ENCODE measurements at places on chromosomes 3 and 15.

GRCh38 chr3:154901278-154901677 is 178.8 kb upstream of the MME start:
- DNase-seq: no peak

DNA sequence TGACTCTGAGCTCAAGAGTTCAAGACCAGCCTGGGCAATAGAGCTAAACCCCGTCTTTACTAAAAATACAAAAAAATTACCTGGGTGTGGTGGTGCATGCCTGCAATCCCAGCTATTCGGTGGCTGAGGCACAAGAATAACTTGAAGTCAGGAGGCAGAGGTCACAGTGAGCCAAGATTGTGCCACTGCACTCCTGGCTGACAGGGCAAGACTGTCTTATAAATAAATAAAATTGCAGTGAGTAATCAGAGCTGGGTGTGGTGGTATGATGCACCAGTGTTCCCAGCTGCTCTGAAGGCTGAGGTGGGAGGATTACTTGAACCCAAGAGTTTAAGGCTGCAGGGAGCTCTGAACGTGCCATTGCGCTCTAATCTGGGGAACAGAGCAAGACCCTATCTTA is 55.9 kb upstream of the GCNT3 start:
- DNase-seq: no peak

GRCh38 chr15:77384589-77385359 is 35.1 kb downstream of the PEAK1 start:
- DNase-seq: no peak

GRCh38 chr15:25058080-25058785 is 103.4 kb downstream of the SNRPN start:
- no peak for DNase-seq

- DNase-seq: no peak
Measured at GRCh38 chr3:73492186-73492585, 132.6 kb downstream of the PDZRN3 start.

DNA sequence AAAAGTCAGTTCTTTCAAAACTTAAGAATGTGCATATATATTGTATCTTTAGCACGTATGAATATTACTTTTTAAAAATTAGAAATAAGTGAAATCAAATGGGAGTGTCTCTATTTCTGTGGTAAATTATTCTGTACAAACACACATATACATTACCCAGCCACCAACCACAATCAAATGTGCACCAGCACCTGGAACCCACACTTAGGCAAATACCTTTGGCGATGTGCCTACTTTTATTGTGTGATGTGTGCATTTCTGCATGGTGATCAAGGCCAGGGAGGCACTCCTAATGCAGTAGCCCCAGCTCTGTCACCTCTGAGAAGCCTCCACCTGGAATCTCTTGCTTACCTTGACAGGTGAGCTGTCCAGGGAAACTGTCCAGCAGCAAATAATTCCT is 76.9 kb downstream of the PIK3R4 start:
- DNase-seq: no peak

- DNase-seq: no peak
Measured at GRCh38 chr3:126448893-126449180, 26.9 kb downstream of the ZXDC start.

- DNase-seq: no peak
Measured at GRCh38 chr3:149564079-149564478, 89.6 kb downstream of the TM4SF4 start.

DNA sequence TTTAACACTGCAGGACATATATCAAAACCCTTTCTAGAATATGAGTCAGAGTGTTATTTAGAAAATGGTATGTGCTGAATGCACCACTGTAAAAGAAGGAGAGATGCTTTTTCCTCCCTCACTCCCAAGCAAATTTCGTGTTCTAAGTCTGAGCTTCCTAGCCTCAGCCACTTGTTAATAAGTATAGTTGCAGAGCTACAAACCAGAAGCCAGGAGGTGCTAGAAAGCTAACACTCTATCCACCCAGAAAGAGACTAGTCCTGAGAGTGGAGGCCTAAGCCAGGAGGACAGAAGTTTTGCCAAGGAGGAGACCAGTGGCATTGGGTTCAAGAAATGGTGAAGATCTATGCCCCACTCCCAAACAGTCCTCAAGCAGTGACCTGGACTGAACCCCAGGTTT is 40.5 kb upstream of the GYG1 start:
- no peak for DNase-seq

DNA sequence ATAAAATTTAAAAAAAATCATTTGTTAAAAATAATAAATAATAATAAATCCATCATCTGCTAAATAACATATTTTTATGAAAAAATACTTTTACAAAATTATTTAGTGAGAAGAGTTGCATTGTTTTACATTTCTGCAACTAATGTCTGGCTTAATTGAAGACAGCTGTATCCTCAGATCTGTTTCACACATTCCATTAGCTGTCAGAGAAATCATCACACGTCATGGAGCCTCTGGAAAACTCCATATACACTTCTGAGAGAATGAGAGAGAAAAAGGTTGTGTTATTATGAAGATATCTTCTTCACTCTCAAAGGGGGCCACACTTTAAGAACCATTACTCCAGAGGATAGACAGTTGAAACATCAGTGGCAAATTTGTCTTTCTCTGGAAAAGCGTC is 40.8 kb downstream of the CMSS1 start:
- DNase-seq: no peak

Data from NCI-H446 treated with DMSO at 0.1 percent for 48 hours (cell line).